Right ventricle myocardium inferior (tissue), 1 donor: ENCODE measurements at places on chromosomes 1 and 21. TPM values are rescaled to one million over a fixed set of nuclear protein-coding genes. Genes with fewer than 3 reads are reported as not detected.

DNA sequence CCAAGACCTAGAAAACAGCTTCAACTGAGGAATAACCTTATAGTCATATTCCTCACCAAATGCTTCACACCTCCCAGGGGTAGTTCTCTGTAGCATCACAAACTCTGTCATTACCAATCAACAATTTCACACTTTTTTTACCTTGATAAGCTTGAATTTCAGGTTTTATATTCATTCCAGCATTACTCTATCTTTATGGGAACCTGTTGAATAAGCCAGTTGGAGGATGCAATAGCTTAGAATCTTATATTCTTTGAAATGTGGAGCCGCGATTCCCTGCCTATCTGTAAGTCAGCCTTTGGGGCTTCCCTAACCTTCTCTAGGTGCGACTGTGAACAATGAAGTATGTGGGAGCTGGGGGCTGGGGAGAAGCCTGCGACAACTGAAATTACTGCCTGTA lies 145.4 kb downstream of the GREM2 start:
- no peak for DNase-seq

DNA sequence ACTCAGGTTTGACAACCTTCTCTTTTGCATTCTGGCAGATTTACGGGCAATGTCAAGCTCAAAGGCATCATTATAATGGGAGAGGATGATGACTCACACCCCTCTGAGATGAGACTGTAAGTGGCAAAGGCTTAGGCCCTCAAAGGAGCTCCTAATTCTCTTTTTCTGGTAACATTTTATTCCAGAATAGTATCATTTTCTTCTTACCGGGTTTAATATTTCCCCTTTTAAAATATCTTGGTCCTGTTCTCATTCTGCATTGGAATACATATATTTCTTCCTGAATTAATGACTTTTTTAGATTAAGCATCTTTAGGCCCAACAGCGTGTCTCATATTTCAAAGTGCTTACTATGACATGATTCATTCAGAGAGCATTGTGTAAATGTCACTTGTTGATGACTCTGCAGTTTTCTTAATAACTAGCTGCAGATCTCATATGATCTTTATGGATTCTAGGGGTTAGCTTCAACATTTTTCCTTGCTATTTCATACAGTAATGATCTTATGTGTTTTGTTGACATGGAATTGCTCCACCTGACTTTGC lies 1.7 kb downstream of the PITHD1 start:
- no peak for DNase-seq

The B3GALT2 gene
- 93.9 TPM for total RNA-seq

The ST7L gene
- total RNA-seq: 10.6 TPM
